NCI-H1930 (cell line): ENCODE measurements at places on chromosomes 16 and 17.

- no peak for DNase-seq
Observed at GRCh38 chr16:89014403-89015230, 37.6 kb upstream of the CBFA2T3 start.

- no peak for DNase-seq
Observed at GRCh38 chr17:62649570-62649969, 22.1 kb downstream of the MRC2 start.

- no peak for DNase-seq
Observed at GRCh38 chr16:20740007-20740883, 1.4 kb downstream of the THUMPD1 start.

- no peak for DNase-seq
Observed at GRCh38 chr17:1058423-1059130, 61.6 kb downstream of the TIMM22 start.

- DNase-seq = no peak
Observed at GRCh38 chr17:50280068-50280467, 5.8 kb downstream of the TMEM92 start.

GRCh38 chr17:4019275-4019674, 55.0 kb upstream of the ATP2A3 start:
- DNase-seq = no peak

DNA sequence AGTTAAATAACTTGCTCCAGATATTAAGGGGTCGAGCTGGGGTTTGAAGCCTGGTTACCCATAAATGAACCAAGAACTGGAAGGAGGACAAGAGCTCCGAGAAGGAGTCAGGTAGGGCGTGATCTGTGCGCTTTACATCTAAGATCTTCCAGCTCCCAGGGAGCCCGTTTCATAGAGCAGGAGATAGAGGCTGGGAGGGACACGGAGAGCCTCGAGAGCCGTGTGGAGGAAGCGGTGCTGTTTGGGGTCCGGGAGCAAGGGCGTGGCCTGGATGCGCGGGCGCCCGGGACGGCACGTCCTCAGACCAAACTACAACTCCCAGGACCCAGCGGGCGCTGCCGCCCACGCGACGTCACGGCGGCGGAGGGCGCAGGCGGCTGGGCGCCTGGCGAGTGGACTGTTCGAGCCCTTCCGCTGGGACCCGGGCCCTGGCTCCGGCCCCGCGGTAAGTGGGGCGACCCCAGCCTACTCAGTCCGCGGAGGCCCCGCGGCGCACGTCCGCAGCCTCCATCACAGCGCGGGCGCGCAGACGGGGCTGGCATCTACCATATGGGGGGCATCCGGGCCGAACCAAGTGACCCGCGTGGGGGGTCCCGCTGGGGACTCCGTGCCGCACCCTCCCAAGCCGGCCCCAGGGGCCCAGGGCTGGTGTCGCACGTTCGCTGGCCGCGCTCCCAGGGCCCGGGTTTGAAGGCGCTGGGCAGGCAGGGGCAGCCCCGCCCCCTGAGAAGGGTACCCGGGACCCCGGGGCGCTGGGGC, at the start of gene BCKDK:
BCKDK (plus strand) TSS at position 352 of the 759 bp plus-strand sequence. CDS start 838 bp downstream, outside the sequence.
- peak; percentile 51 for DNase-seq
